Stimulated activated CD4-positive, alpha-beta T cell treated with anti-CD3 and anti-CD28 coated beads, Interleukin-1b, Interleukin-23, amount 100 ng/mL, for 48 hours (primary cell): ENCODE measurements at places on chromosomes 6 and 20.

DNA sequence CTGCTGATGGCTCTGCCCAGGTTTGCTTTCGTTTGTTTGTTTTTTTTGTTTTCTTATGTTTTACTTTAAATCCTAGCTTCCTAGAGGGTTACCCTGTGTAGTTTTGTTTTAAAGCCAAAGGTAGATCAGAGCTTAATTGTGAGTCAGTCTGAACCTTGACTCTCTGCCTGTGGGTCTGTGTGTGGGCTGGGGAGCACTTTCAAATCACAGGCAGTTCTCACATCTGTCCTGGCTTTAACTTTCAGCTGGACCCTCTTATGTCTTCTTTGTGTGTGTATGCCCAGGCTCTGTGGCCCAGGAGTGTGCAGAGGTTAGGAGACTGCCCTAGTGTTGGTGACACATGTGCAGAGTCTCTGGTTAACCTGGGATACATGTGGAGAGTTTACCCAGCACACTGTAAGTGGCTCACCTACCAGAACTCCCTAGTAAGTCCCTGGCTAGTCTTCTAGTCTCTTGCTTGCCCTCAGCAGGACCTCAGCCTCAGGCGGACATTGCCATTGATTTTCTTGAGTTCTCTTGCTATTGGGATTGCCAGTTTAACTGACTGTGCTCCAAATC lies 19.0 kb downstream of the HIVEP1 start:
- no peak for DNase-seq

GRCh38 chr6:27812078-27812804 lies 100.0 kb downstream of the OR2B2 start:
- no peak for DNase-seq

GRCh38 chr20:23011008-23011721 lies 23.9 kb upstream of the SSTR4 start:
- no peak for DNase-seq

- no peak for DNase-seq
Measured at GRCh38 chr6:16334671-16335070, 96.3 kb downstream of the GMPR start.

- DNase-seq, result no peak
Measured at GRCh38 chr20:50664254-50664653, 27.1 kb downstream of the RIPOR3 start.

- DNase-seq, result no peak
Measured at GRCh38 chr6:40997234-40997957, 41.6 kb downstream of the UNC5CL start.

DNA sequence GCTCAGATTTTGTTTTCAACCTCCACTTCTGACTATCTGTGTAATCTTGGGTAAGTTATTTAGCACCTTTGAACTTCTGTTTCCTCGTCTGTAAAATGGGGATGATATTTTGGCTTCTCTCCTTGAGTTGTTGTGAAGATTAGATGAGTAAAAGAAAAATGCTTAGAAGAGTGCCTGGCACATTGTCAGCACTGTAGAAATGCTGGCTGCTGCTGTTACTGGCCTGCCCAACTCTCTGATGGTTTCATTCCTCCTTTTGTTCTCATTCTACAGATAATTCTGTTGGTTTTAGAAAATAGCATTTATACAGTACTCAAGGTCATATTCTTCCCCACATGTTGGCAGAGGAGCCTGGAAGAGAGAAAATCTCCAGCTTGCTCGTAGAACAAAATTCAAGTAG lies 547.2 kb upstream of the JAG1 start:
- DNase-seq, result no peak

- DNase-seq, result no peak
Measured at GRCh38 chr6:111624401-111625098, 18.9 kb upstream of the TRAF3IP2 start.

GRCh38 chr6:150710236-150710635 lies 110.6 kb downstream of the PLEKHG1 start:
- DNase-seq, result no peak

DNA sequence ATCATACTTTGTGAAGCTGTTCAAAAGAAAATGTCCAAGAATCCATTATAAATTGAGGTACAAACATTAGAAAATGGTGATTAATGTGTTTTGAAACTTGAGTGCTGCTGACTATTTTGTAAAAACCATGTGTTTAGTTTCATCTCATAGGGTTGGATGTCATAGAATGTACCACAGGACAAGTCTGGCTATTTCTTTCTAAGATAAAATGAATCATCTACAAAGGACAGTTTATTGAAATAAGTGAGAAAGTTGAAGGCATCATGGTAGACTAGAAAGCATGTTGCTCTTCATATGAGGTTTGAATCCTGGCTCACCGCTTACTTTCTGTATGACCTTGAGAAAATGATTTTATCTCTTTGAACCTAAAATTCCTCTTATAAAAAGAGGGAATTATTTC lies 29.2 kb upstream of the SMAP1 start:
- no peak for DNase-seq

DNA sequence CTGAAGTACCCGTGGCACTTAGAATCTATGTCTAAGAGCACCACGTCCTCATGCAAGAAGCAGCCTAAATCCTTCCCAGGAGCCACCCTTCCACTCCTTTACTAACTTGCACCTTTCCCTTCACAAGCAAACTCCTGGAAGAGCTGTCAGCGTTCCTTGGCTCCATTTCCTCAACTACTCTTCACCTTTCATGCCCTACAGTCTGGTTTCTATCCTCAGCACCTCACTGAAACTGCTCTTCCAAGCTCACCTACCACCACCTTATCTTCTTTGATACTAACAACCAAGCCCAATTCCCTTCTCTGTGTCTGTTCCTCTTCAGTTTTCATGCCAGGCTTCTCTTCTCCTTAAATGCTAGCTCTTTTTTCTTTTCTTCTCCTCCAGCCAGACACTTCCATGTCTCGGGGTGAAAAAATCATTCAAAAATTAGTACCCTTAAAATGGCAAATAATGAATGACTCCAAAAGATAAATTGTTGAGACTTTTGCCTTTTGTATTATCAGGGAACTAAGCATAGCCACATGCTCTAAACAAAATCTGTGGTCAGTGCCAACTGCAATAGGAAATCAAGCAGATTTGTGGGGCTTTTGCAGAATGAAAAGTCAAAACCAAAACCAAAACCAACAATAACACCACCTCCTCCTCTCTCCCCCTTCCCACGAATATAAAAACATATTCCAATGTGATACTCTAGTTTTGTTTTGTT lies 149.6 kb upstream of the KCNK16 start:
- DNase-seq, result no peak

GRCh38 chr6:3449750-3450305 lies 7.0 kb downstream of the SLC22A23 start:
- DNase-seq, result no peak

DNA sequence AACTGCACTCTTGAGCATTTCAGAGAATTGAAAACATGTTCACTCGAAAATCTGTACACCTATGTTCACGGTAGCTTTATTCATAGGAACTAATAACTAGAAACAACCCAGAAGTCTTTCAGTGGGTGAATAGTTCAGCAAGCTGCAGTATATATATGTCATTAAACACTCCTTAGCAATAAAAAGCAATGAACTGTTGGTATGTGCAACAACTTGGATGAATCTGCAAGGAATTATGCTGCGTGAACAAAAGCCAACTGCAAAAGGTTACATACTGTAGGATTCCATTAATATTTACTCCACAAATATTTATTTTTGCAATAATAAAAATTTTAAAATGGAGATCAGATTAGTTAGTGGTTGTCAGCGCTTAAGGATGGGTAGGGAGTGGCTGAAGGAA lies 22.1 kb upstream of the FKBP1A start:
- DNase-seq, result no peak

DNA sequence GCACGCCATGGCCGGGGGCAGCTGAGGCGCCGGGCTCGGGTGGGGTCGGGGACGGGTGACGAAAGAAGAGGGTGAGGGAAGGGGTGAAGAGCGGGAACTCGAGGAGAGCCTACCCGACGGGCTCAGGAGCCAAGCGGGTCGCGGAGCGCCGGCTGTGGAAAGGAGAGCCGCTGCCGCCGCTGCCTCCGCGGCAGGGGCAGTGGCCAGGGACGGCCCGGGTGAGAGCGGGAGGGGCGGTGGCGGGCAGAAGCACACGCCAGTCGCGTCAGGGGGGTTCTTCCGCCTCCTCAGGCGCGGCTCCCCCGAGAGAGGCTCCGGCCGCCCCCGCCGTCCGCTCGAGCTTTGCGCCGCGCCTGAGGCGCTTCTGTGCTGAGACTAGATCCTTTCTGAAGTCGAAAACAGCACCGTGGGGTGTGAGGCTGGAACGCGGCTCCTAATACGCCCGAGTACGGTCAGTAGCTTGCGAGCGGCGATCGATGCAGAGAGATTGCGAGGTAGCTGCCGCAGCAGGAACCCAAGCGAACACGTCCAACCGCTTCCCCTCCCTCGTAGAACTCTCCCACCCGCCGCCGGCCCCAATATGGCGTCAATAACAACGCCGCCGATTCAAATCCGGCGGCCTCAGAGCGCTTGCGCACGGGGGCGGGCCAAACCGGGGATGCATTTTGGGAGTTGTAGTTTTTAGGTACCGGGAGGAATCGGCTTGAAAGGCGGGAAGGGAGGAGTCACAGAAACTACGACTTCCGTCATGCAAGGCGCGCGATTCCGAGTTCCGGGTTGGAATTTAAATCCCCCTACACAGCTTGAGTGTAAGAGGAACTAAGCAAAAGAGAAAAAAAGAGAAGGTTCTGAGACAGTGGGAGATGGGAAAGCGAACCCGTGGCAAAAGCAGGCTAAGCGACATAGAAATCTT lies at the start of gene AKIRIN2:
AKIRIN2 (minus strand) TSS at position 558 of the 913 bp plus-strand sequence; CDS start at position 9, 549 bp downstream.
- peak; percentile 97 for DNase-seq

DNA sequence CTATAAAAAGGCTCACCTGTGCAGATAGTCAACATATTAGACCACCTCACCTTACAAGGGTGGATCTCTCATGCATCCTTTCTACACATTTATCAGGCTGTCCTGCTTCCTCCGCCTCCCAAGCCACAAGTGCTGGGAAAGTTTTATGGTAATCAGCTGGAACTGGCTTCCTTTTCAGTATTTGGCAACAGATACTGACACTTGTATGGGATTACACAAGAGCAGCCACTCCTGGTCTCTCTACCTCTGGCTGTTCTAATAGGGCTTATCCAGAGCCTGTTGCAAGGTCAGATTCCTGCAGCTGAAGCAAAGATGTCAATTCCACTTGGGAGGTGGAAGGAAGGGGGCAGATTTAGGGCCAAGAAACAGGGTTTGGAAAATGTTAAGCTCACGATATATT lies 503 bp upstream of the GPLD1 start:
- no peak for DNase-seq

- no peak for DNase-seq
Measured at GRCh38 chr20:56187534-56188165, 60.9 kb upstream of the MC3R start.

- DNase-seq, result no peak
Measured at GRCh38 chr6:104625536-104625935, 234.2 kb downstream of the HACE1 start.

DNA sequence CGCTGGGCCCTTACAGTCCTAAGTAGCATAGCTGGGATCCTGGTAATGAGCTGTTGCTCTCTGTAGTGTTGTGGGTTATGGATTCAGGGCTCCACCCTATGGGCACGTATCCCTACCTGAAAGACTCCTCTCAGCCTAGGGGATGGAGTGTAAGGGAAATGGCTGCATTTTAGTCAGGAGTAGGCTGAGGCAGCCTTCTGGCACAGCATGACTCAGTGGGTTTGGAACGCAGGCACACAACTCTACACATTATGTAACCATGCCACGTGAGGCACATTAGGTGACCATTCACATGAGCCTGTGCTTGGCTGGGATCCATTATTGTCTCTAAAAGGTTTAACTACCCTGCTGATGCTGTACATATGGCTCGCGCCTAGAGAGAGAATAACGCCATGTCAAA lies 27.8 kb downstream of the HDDC2 start:
- DNase-seq, result no peak

- no peak for DNase-seq
Measured at GRCh38 chr20:63966172-63966943, 3.4 kb downstream of the ZNF512B start.
